ENCODE measurements at places on chromosomes 13 and 19.

- no peak for DNase-seq
Measured at GRCh38 chr13:109870696-109871370, 84.5 kb upstream of the IRS2 start.

- DNase-seq, result no peak
Measured at GRCh38 chr13:33392794-33393405, 107.3 kb upstream of the STARD13 start.

DNA sequence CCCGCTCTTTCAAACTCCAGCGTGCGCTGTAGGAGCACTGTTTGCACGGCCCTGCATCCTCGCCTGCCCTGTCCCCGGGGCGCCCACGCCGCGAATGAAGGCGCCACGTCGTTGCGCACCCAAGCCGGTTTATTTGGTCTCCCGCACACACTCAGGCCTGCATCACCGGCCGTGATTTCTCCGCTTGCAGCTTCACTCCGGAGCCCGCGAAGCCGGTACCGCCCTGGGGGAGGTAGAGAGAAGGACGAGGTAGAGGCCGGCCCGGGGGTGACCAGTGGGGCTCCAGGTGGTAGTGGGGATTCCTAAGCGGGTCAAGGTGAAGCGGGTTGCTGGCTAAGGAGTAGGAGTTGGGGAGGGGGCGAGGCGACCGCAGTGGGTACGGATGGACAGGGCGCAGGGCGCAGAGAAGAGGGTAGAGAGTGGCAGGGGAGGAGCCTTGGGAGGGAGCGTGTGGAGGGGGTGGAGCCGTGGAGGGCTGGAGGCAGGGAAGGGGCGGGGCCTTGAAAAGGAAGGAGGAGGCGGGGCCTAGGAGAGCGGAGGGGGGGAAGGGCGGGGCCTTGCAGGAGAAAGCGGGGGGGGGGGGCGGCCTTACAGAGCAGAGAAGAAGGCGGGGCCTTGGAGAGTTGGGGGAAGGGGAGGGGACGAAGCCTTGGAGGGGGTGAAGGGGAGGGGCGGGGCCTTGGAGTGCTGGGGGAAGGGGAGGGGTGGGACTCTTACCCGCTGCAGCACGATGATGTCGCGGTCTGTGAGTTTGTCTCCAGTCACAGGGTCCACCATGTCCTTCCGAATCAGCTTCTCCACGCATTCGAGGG, 24.6 kb downstream of the NOSIP start:
- DNase-seq, result no peak

- DNase-seq, result no peak
Measured at GRCh38 chr13:80802946-80803345, 462.0 kb upstream of the SPRY2 start.

GRCh38 chr13:99218126-99218525, 17.5 kb downstream of the UBAC2 start:
- DNase-seq, result no peak

DNA sequence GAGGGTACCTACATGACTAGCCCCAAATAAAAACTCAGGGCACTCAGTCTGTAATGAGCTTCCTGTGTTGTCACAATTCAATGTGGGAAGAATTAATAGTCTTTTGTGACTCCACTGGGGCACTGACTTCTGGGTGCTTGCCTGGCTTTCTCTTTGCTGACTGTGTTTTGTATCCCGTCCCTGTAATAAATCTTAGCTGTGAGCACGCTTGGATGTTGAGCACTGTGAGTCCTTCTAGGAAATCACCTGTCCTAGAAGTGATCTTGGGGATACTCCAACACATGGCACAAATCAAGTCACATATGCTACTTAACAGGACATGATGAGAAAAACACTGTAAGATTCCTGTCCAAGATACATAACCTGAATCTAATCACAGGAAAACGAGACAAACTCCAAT, 83.0 kb downstream of the USP12 start:
- DNase-seq, result no peak

GRCh38 chr13:70612881-70613280, 504.6 kb upstream of the KLHL1 start:
- DNase-seq, result no peak

DNA sequence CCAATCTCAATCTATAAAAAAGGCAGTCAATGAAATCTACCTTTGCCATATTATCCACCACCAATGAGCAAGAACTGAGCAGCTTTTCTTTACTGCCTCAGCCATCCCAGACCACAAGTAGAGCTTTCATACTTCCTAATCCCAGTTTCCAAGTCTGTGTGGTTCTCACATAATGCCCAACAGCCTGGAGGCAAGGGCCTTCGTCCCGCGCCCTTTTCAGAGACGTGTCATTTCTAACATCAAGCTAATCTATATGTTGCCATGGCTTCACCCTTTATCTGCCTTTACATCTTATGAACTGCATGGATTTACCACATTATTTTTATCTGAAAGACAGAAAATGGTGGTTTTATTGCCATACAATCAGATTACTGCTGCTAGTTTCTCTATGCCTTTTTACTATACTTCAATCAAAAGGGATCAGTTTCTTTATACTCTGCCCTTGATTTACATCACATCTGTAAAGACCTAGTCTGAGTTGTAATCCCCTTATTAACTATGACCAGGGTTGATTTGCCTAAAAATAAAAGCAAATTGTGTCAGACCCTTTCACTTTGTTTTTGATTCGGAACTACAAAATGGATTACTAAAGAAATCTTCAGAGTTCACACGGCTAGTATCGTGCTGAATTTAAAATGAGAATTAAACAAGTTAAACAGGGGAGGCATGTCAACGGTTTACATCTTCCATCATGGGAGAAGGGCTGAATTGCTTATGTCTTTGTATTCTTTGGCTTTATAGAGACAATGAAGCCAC, 5.9 kb downstream of the EFNB2 start:
- peak; percentile 46 for DNase-seq

DNA sequence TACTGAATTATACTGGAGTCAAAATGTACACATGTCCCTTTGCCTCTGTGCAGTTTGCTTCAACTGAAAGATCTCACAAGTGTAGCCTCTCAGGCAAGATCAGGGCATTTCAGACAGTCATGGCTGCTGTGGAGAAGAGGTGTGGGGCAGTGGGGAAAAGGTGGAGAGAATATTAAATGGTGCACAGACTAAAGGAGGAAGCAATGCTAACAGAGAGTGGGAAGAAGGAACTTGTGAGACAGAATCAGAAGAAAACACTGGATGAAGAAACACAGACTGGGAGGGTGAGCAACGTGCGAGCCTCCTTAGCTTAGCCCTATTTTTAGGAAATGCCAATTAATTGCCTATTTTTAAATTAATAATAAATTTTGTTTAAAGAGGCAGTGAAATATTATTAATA, 49.6 kb upstream of the RAP2A start:
- DNase-seq, result no peak

- no peak for DNase-seq
Measured at GRCh38 chr13:29760544-29760943, 89.9 kb downstream of the UBL3 start.

GRCh38 chr13:90365130-90365529, 982.4 kb upstream of the MIR17HG start:
- DNase-seq, result no peak

GRCh38 chr19:44212866-44213346, 574 bp downstream of the ZNF227 start:
- peak; percentile 7 for DNase-seq

DNA sequence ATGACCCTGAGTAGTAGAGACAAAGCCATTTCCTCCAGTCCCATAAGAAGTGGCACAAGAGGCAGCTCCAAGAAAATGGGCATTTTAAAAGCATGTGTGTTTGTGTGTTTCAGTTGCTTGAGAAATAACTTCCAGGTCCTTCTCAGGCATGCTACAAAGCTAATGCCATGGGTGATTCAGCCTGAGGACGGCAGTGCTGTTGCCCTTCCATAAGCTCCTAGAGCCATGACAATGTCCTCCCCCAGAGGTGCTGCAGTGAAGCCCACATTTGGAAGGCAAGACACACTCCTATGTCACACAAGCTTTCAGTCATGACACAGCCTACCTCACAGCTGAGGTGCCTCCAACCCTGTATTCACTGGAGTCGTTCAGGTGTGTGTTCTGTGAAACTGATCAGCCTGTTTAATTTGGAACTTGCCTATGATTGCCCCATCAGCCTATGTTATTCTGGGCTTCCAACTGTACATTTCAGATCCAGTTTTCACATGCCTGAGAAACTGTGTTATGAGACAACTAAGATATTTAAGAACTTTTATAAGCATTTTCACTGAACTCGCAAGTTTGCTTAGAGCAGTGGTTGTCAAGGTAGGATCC, 213.6 kb downstream of the FOXO1 start:
- DNase-seq, result no peak

DNA sequence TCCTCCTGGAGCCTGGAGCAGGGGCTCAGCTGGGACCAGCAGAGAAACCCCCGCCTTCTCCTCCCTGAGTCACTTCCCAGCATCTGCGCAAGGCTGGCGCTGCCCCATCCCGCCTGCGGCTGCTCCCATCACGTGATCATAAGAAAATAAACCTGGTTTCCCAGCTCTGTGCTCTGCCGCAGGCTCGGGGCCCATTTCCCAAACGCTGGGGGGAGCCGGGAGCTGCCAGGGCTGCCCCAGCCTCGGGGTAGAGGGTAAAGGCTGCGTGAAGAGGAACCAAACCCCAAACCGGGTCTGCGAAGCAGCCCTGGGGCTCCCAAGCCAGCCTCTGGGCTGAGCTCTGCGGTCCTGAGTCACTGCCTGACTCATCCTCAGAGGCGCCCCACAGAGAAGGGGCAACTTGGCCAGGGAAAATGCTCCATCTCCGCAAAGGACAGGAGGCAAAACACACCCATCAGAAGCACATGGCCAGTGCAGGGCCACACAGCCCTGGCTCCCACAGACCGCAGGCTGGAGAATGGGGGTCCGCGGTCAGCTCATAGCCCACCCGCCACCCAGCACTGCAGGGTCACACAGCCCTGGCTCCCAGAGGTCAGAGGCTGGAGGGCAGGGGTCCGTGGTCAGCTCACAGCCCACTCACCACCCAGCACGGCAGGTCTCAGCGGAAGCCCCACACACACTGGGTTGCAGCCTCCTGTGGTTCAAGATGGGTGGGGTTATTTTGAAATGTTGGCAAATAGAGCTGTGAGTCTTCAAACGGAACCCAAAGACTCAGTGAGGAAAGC, 67.1 kb downstream of the RASA3 start:
- peak; percentile 85 for DNase-seq

DNA sequence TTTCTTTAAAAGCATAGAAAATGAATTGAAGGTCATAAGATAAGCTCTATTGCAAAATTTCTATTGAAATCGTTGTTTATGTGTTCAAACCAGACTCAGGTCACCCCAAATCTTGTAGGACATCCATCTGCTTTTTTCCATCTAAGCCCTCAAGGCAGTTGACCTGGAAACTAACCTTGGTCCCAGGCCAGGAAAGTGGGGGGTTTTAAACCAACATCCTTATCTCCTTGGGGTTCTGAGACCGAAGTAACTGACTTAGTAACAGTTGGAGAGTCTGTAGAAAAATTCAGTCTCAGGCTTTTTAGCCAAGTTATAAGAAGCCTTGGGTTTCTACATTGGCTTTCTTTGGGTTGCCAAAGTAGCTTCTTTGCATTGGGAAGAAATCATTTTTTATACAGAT, 23.4 kb downstream of the ZNF507 start:
- no peak for DNase-seq

DNA sequence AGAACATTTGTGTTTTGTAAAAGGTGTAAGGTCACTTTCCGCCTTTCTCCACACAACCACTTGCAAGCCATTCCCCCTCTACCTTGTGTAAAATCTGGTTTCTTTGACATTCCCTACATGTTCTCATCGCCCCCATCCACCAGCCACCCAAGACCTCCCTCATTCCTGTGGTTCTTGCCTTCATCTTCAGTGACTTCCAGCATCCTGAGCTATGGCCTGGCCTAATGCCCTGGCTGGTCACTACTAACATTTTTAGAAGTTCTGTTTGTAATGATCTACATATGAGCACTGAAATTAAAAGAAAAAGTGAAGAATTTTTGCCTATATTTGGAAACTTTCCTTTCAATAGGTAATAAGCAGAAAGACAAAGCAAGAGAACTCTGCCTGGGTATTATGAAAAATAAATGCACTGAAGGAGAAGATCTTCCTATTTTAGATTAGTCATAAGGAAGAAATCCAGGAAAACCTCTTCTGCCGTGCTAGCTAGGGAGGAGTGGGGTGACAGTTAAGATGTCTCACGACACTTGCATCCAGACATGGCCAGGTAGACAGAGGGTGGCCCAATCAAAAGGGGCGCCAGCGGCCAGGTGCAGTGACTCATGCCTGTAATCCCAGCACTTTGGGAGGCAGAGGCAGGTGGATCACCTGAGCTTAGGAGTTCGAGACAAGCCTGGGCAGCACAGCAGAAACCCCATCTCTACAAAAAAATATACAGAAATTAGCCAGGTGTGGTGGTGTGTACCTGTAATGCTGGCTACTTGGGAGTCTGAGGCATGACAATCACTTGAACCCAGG, 28.1 kb upstream of the MPHOSPH8 start:
- DNase-seq, result no peak

GRCh38 chr13:113806526-113806925, 47.5 kb downstream of the TMEM255B start:
- DNase-seq, result no peak

DNA sequence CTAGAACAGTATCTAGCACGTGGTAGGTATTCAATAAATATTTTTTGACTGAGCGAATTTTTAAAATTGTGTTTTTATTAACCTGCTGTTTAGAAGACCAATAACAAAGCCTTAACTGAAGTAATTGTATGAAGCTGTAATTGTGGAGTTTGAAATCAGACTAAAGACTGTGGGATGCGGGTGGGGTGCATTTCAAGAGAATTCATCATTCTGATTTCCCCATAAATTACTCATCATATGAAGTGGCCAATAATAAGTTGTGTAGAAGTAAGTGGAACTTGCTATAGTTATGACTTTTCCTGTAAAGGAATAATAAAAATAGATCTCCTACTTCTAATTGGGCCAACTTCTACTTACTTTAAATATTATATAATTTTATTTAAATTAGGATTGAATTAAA, 449.3 kb downstream of the PCDH9 start:
- DNase-seq, result no peak

GRCh38 chr13:75271846-75272245, 210.1 kb downstream of the TBC1D4 start:
- DNase-seq, result no peak

GRCh38 chr19:47779524-47780214, 1.2 kb downstream of the SELENOW start:
- no peak for DNase-seq

- DNase-seq, result no peak
Measured at GRCh38 chr19:27777726-27778125, 1435.2 kb downstream of the UQCRFS1 start.

DNA sequence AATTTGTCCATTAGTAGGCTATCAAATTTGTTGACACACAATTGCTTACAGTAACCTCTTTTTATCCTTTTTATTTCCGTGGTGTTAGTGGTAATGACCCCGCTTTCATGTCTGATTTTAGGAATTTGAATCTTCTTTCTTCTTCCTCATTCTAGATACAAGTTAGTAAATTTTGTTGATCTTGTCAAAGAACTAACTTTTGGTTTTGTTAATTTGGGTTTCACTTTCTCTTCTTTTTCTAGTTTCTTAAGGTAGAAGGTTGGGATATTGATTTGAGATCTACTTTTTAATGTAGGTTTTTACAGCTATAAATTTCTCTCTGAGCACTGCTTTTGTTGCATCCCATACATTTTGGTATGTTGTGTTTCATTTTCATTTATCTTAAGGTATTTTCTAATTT, 53.3 kb upstream of the SLC7A1 start:
- DNase-seq, result no peak

- DNase-seq, result peak; percentile 37
Measured at GRCh38 chr13:106917673-106918556, 350.0 kb upstream of the ARGLU1 start.

- DNase-seq, result peak; percentile 19
Measured at GRCh38 chr19:49727217-49728030, 35.7 kb downstream of the TSKS start.

- DNase-seq, result no peak
Measured at GRCh38 chr19:15673176-15673654, 328 bp downstream of the CYP4F12 start.

GRCh38 chr19:39052243-39052746, 19.9 kb upstream of the FBXO27 start:
- DNase-seq, result peak; percentile 41

Measured in SK-N-DZ (cell line).